ENCODE measurements at places on chromosomes 7 and 10. TPM values are rescaled to one million over a fixed set of nuclear protein-coding genes. Genes with fewer than 3 reads are reported as not detected.

PTPN12 gene
- 128 TPM for total RNA-seq

PLEKHS1 gene
- total RNA-seq, result 0.29 TPM

WIPF3 gene
- 2.4 TPM for total RNA-seq

ZNF853 gene
- 12.2 TPM for total RNA-seq

INMT gene
- 131 TPM for total RNA-seq

HUS1 gene
- 28.2 TPM for total RNA-seq

SRGN gene
- total RNA-seq, result 230 TPM

TAS2R5 gene
- 1.7 TPM for total RNA-seq

MYO3A gene
- 3.5 TPM for total RNA-seq

OPN4 gene
- 0.36 TPM for total RNA-seq

PTPRZ1 gene
- total RNA-seq, result 2.7 TPM

C10orf105 gene
- 0.36 TPM for total RNA-seq

HPSE2 gene
- total RNA-seq, result 3.4 TPM

TAS2R4 gene
- 4.5 TPM for total RNA-seq

INPP5F gene
- 23.9 TPM for total RNA-seq

RELN gene
- total RNA-seq, result 1.4 TPM

NEBL gene
- 4.3 TPM for total RNA-seq

IFIT1B gene
- 0.16 TPM for total RNA-seq

CALHM2 gene
- 52.8 TPM for total RNA-seq

TMEM130 gene
- total RNA-seq, result 15.3 TPM

ARHGEF35 gene
- 4.6 TPM for total RNA-seq

SUGCT gene
- total RNA-seq, result 47.1 TPM

CLRN3 gene
- total RNA-seq, result not detected

TRIL gene
- total RNA-seq, result 1.0 TPM

PDLIM1 gene
- 243 TPM for total RNA-seq

TRIM74 gene
- 0.84 TPM for total RNA-seq

CEP41 gene
- 6.6 TPM for total RNA-seq

STYXL1 gene
- 16.8 TPM for total RNA-seq

SFR1 gene
- total RNA-seq, result 6.5 TPM

All from aorta (tissue), 5 donors.